ENCODE measurements at places on chromosomes 16 and 17.

- no peak for DNase-seq
Observed at GRCh38 chr17:48174833-48175523, 67.4 kb downstream of the SNX11 start.

DNA sequence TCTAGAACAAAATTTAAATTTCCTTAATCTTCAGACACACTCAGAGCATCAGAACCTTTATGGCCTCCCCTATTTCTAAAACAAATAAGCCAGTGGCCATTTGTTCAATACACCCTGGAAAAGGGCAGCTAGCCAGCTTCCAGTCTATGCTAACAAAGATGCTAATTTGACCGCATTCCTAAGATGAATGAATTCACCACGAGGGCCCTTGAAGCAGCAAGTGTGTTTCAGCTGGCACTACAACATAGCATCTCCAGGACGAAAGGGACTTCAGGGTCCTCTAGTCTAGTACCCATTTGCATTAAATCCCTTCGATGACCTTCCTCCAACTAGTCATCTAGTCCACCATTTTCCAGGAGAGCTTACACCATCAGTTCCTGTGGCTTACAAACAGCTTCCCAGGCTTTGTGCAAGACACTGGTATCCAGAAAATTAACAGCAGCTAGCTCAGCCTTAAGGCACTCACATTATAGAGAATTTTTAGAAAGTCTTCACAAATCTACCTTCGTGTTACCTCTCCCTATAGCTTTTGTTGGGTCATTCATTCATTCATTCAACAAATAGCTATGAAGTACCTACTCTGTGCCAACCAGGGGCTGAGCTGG lies 10.9 kb downstream of the KRT37 start:
- DNase-seq = peak; percentile 29

DNA sequence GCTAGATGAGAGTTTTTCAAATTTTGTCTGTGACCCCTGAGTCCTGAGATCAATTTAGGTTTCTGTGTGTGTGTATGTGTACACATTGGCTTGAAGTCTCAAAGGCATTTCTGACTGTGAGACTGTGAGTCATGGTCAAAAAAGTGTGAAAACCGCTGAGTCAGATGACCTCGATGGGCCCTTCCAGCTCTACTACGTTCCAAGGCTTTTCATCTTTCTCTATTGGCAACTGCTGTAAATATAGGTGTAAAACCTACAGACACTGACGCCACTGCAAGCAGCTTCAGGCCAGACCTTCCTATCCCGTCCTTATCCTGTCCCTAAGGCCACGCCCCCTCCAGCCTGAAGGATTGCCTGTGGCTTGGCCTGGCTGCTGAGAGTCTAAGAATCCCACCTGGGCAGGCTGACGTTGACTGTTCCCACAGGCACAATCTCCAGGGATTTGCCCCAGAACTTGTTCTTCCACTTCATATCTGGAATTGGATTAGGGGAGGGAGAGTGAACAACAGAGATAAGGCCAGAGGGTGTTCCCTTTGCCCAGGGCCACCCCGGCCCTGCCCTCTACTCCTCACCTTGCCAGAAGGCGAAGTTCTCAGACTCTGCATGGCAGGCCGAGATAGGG lies 11.3 kb downstream of the OSBPL7 start:
- DNase-seq = peak; percentile 87

- no peak for DNase-seq
Observed at GRCh38 chr17:3890878-3891219, 2.0 kb downstream of the CAMKK1 start.

- DNase-seq = no peak
Observed at GRCh38 chr16:23359092-23359760, 57.1 kb downstream of the SCNN1B start.

DNA sequence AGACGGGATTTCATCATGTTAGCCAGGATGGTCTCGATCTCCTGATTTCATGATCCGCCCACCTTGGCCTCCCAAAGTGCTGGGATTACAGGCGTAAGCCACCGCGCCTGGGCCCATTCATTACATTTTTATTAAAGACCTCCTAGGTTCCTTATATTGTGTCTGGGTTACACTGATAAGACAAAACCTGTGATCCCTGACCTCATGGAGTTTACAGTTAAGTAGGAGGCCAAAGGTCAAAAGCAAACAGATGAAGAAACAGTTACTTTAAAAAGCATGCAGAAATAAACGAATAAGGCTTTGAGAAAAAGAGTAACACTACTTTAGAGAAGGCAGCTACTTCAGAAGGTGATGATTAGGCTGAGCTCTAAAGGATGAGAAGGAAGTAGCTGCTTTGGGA lies 14.9 kb upstream of the HLF start:
- DNase-seq = no peak

GRCh38 chr17:83082909-83083367 lies 3.5 kb downstream of the METRNL start:
- DNase-seq = no peak

DNA sequence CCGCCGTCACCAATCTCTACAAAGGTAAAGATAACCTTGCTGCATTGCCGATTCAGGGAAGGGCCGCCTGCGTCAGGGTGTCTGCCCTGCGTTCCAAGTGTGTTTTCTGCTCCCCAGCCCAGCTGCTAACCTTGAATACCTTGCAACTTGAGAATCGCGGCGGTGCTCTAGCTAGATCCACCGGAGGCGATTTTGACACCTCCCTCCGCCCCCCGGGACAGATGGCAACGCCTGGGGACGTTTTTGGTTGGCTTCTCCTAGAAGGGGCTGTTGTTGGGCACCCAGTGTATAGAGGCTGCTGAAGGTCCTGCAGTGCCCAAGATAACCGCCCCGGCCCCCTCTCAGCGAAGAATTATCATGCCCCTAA lies 1.5 kb downstream of the HAPSTR1 start:
- no peak for DNase-seq

GRCh38 chr16:76970087-76970744 lies 220.8 kb upstream of the MON1B start:
- DNase-seq = no peak

DNA sequence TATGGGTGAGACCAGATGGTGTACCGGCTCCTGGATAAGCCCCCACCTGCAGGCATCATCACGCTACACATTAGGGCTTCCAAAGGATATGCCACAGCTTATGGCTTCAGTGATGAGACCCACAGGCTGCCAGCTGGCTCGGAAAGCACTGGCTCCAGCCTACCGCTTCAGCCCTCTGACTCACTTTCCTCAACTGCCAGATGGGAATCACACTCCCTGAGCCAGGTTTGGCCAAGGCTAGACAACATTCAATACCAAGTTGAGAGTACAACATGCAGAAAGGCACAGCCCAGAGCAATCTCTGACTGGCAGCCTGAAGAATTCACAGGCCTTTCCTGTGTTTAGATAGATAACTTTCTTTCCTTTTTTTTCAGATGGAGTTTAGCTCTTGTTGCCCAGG lies 10.3 kb downstream of the CENPV start:
- peak; percentile 57 for DNase-seq

DNA sequence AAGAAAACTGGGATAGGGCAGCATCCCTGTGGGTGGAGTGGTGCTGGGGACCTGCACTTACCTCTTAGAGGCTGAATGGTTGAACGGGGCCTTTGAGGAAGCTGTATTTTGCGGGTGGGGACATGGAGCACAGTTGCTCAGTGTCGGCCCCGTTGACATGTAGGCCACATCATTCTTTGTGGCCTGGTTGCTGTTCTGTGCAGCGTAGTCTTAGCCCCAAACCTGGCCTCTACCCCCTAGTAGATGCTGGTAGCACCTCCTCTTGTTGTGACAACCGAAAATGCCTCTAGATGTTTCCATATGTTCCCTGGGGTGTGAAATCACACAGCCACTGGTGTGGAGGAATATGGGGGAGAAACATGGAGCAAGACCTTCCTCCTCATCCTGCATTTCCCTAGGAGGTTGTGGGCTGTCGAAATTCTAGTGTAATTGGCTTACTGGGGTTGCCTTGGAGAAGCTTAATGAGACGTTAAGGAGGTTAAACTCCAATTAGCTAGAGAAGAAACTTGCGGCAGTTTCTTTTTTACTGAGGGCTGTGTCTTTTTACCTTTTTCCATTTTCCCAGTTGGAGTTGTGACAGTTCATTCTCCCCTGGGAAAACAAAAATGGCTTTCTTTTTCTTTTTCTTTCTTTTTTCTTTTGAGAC lies 9.4 kb downstream of the ABCC1 start:
- no peak for DNase-seq

GRCh38 chr16:49857423-49858181 lies 1.7 kb upstream of the ZNF423 start:
- peak; percentile 33 for DNase-seq

DNA sequence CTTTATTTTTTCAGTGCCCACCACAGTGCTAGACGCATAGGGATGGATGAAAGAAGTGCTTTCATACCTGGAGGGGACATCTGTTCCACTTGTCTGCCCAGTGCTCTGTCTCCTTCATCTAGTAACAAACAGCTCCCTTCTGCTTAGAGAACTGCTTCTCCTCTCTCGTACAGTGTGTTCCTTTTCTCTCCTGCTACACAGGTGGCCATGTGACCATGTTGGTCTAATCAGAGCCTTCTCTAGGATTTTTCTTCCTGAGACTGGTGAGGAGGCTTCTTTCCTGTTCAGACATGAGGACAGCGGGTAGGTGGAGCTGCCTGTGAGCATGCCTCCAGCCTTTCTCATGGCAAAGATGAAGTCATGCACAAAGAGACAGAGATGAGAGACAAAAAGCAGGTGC lies 182.7 kb downstream of the TMEM132E start:
- no peak for DNase-seq

DNA sequence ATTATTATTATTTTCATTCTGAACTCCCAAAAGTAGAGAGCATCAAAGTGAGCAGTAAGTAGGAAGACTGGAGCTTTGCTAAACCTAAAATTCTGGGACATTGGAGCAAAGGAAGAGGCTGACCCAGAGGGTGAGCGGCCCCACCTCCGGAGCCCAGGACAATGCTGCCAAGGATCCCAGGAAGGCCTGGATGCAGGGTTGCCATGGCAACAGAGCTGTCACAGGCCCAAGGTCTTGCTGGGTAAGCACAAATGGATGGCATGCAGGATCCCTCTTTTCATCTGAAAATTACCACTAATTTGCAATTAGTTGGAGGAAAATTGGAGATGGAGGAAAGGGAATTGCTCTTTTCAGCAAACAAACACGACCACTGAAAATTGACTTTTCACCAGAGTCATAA lies 457.9 kb upstream of the CDH5 start:
- no peak for DNase-seq

GRCh38 chr16:12440228-12440530 lies 363.5 kb downstream of the CPPED1 start:
- DNase-seq = peak; percentile 42

DNA sequence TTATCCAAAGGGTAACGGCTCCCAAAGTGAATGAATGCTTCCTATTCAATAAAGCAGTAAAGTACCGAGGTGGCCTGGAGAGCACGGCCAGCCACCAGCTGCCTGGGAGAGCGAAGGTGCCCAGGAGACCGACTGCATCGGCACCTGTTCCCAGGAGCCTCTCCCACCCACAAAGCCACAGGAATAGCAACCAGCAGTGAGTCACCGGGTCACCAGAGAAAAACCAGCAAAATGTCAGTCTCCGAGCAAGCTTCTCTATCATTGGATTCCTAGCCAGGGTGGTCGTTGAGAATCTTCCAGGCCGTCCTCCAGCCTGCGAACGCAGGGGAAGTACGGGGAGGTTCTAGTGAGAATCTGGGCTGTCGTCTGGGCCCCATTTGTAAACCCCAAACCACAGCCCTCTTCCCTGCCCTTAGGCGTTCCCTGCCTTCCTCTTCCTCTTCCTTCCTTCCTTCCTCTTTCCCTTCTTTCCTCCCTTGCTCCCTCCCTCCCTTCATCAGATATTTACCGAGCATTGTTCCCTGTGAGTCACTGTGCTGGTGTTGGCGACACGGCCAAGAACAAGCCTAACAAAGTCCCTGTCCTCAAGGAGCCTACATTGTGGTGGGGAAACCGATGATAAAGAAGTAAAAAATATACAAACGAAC lies 114.6 kb downstream of the SLC39A11 start:
- DNase-seq = no peak

- DNase-seq = no peak
Observed at GRCh38 chr17:68255151-68255550, 7.3 kb downstream of the AMZ2 start.

- DNase-seq = no peak
Observed at GRCh38 chr16:48103591-48103990, 52.2 kb downstream of the ABCC12 start.

- no peak for DNase-seq
Observed at GRCh38 chr17:74873874-74874614, 1.2 kb upstream of the FDXR start.

- DNase-seq = no peak
Observed at GRCh38 chr16:4378999-4379690, 7.5 kb downstream of the VASN start.

DNA sequence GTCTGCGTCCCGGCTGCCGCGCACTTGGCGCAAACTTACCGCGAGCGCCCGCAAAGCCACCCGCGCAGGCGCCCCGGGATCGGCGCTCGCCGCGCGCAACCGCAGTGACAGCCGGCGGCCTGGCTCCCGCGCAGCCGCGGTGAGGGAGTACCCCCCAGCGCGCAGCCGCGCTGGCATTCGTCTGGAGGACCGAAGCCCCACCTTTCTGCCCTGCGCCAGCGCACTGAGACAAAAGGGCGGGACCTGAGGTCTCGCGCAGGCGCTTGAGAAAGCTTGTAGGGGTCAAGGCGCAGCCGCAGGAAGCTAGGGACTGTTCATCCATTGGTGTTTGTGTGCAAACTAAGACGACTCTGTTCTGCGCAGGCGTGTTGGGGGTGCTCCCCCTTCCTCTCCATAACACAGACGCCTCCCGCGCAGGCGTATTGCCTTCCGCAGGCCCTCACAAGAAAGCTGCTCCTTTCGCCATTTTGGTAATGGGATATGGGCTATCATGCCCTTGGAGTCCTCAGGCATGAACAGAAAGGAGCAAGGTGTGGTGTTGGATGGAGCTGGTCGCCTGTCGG lies at the start of gene PHF12:
Gene PHF12 (minus strand): TSS at position 91 of the 563 bp plus-strand sequence. CDS start 558 bp downstream, outside the sequence.
- DNase-seq = peak; percentile 100

- no peak for DNase-seq
Observed at GRCh38 chr17:70668276-70668937, 499.1 kb downstream of the KCNJ2 start.

DNA sequence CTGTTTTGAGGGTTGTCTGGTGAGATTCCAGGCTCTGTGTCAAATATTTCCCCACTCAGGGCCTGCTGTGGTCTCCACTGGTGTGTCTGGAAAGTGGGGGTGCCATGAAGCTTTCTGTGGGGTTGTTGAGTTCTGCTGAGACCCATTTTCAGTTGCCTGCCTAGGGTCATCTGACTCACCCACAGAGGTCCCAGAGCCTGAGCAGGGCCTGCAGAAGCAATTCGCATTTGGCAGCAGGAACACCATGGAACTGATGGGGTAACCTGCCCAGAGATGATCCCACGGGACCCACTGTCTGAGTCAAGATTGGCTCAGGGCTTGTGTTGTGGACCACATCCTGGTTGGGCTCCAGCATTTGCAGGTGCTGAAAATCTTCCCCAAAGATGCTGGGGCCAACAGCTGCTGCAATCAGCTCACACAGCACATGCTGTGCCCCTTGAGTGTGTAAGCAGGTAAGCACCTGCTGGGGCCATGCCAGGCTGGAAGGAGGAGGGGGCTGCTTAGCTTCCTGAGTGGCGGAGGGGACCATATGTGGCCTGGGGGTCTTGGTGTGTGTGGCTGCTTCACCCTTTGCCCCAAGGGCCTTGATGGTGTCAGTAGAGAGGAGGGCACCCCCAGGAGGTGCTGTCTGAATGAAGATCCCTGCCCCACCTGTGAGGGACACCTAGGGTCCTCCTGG lies 1726.1 kb downstream of the TP53TG3F start:
- DNase-seq = no peak

Data from AG10803 (cell line).